Left ventricle myocardium superior (tissue), 1 donor: ENCODE measurements at places on chromosomes 11 and 22. TPM values are rescaled to one million over a fixed set of nuclear protein-coding genes. Genes with fewer than 3 reads are reported as not detected.

The GLYATL1 gene
- total RNA-seq = not detected

The KRTAP5-7 gene
- total RNA-seq = not detected

The C22orf31 gene
- total RNA-seq = not detected

The VPREB1 gene
- total RNA-seq = not detected

The TREH gene
- total RNA-seq = not detected

The ABCG4 gene
- total RNA-seq = 1.1 TPM

The ANO9 gene
- 1.3 TPM for total RNA-seq

The SLC22A8 gene
- total RNA-seq = not detected

The HOATZ gene
- total RNA-seq = not detected

The OR51I1 gene
- total RNA-seq = not detected

The ST14 gene
- 2.1 TPM for total RNA-seq

The GNAZ gene
- 3.3 TPM for total RNA-seq

The ART1 gene
- total RNA-seq = 0.52 TPM

The C11orf86 gene
- total RNA-seq = not detected

The SSH3 gene
- total RNA-seq = 18.7 TPM

The PVALB gene
- not detected for total RNA-seq

The AGBL2 gene
- total RNA-seq = 0.25 TPM

The ABCC8 gene
- total RNA-seq = 2.1 TPM

The ENTHD1 gene
- total RNA-seq = not detected

The HDAC10 gene
- 12.7 TPM for total RNA-seq

The OR51B4 gene
- total RNA-seq = not detected

The RFPL3 gene
- not detected for total RNA-seq

The MPEG1 gene
- 13.6 TPM for total RNA-seq

The FADS3 gene
- total RNA-seq = 69.7 TPM

The INS gene
- not detected for total RNA-seq

The KCTD21 gene
- 8.5 TPM for total RNA-seq

The SMTNL1 gene
- not detected for total RNA-seq

The HMOX1 gene
- total RNA-seq = 3.8 TPM

The OR10D3 gene
- total RNA-seq = not detected

The SCN2B gene
- total RNA-seq = 19.6 TPM

The KCTD17 gene
- 9.8 TPM for total RNA-seq

The TPBGL gene
- total RNA-seq = not detected

The VSIG10L2 gene
- not detected for total RNA-seq

The ROBO4 gene
- 27.6 TPM for total RNA-seq

The KIF18A gene
- 0.37 TPM for total RNA-seq

The IGLL5 gene
- 0.92 TPM for total RNA-seq

The MYO18B gene
- total RNA-seq = 138 TPM

The KLHDC7B gene
- total RNA-seq = not detected

The KLHL35 gene
- total RNA-seq = 0.89 TPM

The KCNA4 gene
- 1.2 TPM for total RNA-seq

The CD81 gene
- 653 TPM for total RNA-seq

The KCNJ4 gene
- total RNA-seq = 20.5 TPM

The SYNGR1 gene
- total RNA-seq = 41.3 TPM

The ROM1 gene
- 1.7 TPM for total RNA-seq

The ACAD8 gene
- total RNA-seq = 40.9 TPM

The RPS19BP1 gene
- total RNA-seq = 58.1 TPM

The TSGA10IP gene
- not detected for total RNA-seq

The HBE1 gene
- not detected for total RNA-seq

The MRPL21 gene
- total RNA-seq = 106 TPM

The OR2AG1 gene
- total RNA-seq = not detected

The GLB1L2 gene
- 0.37 TPM for total RNA-seq

The ARHGAP42 gene
- 5.7 TPM for total RNA-seq

The MOGAT2 gene
- total RNA-seq = 0.17 TPM

The AP2A2 gene
- 42.6 TPM for total RNA-seq

The SVIP gene
- total RNA-seq = 34.0 TPM

The CDC42BPG gene
- total RNA-seq = 0.40 TPM

The PIH1D2 gene
- 1.6 TPM for total RNA-seq

The MMP12 gene
- total RNA-seq = not detected

The GNG3 gene
- total RNA-seq = not detected
